ENCODE measurements at places on chromosomes 2 and 18. TPM values are rescaled to one million over a fixed set of nuclear protein-coding genes. Genes with fewer than 3 reads are reported as not detected.

- no peak for DNase-seq
Measured at GRCh38 chr2:220043155-220043989, 415.9 kb downstream of the SLC4A3 start.

DNA sequence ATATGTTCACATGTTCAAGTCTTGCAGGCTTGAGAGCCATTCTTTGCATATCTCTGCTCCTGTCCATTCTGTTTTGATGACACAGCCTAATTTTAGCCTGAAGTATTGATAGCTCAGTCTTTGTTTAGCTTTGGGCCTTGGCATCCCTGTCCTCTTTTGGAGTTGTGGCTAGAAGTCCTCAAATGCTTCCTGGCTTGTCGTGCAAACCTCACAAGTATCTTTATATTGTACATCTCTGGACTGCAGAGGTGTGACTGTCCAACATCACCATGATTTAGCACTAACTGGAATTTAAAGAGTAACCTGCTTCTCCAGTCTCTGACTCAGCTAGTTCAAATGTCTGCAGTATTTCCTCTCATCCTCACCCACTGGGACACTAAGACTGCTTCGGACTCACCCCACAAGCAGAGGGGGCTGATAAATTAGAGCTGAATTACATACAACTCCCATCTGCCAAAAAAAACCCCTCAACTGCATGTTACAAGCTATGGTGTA lies 11.7 kb downstream of the PFN4 start:
- DNase-seq, result no peak

- no peak for DNase-seq
Measured at GRCh38 chr2:64204703-64205102, 60.5 kb upstream of the PELI1 start.

DNA sequence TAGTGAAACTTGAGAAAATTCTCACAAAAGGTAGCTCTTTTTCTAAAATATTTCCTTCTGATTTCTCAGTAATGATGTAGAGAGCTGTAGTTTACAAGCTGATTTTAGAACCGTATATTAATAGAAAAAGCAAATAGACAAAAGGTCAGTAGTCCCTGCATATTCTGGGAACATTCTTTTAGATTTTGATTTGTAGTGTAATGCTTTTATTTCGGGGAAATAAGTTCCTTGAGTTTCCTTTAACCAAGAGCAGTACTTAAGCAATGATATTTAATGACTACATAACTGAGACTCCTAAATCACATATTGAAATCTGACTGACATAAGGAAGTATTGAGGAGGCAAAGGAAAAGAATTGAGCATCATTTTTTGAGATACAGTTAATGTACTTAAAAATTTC lies 22.4 kb downstream of the NBEAL1 start:
- DNase-seq, result no peak

- no peak for DNase-seq
Measured at GRCh38 chr2:240437551-240437860, 2.0 kb downstream of the GPC1 start.

GRCh38 chr2:8646731-8647461 lies 35.0 kb upstream of the ID2 start:
- no peak for DNase-seq

- DNase-seq, result no peak
Measured at GRCh38 chr2:147214914-147215313, 629.9 kb upstream of the ACVR2A start.

- no peak for DNase-seq
Measured at GRCh38 chr18:76765649-76766048, 56.7 kb upstream of the ZNF236 start.

- no peak for DNase-seq
Measured at GRCh38 chr18:34862561-34862960, 152.5 kb downstream of the DTNA start.

- no peak for DNase-seq
Measured at GRCh38 chr2:22999951-23000350, 385.0 kb upstream of the KLHL29 start.

- DNase-seq, result no peak
Measured at GRCh38 chr2:236171181-236171679, 3.0 kb upstream of the GBX2 start.

- DNase-seq, result no peak
Measured at GRCh38 chr2:76437564-76437963, 726.8 kb upstream of the GCFC2 start.

GRCh38 chr2:104794441-104794840 lies 59.5 kb upstream of the POU3F3 start:
- DNase-seq, result no peak

DNA sequence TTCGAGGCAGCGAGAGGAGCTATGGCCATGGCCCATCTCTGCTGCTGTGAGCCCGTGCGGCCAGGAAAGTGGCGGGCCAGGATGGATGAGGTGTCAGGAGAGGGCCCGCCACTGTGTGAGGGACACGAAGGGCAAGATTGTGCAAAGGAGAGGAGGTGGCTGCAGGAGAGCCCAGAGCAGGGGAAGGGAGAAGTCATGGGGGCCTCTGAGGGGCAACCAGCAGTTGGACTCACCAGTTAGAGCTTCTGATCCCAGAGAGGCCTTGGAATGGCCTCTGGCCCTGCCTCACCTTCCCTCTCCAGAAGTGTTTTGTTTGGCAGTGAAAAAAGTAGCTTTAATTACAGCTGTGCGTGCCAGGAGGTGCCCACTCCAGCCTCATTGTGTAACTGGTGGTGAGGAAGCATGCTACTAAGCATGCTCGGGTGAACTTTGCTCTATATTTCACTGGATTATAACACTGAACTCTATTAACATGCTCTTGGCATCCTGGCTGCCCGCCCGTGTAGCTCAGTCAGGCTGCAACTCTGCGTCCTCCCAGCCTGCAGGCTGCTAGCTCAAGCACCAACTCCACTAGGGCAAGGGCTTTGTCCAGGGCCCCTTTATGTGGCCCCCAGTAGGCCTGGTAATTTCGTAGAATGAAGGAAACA lies 34.2 kb downstream of the IMPA2 start:
- DNase-seq, result no peak

DNA sequence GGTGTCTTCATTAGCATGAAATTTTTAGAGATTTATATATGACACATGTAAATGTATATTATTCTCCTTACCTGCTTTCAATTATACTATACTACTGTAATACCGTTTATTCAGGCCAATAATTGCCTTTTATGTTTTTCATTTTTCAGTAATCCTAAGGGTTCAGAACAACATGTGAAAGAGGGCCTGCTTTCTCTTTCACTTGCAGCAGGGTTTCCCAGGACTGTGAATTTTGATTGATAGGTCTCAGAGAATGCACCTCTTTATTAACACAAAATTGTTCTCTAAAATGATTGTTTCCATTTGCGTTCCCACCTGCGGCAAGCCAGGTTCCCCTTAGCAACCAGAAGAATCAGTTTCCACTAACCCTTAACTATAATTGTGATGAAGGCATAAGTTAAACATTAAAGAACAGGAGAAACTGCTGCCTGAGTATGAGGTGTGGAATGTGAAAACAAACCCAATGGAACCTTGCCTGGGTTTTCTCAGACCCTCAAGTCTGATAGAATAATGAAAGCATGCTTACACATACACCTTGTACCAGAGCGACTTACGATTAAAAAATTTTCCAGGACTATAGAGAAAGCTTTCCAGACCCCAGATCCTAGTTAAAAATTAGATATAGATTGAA lies 1591.2 kb upstream of the LRRTM1 start:
- DNase-seq, result no peak

GRCh38 chr18:10544093-10544748 lies 18.4 kb downstream of the NAPG start:
- no peak for DNase-seq

The UGT1A6 gene
- not detected for polyA plus RNA-seq

The C2orf76 gene
- polyA plus RNA-seq, result 19.2 TPM

The AKAIN1 gene
- polyA plus RNA-seq, result not detected

The SCN3A gene
- polyA plus RNA-seq, result 21.5 TPM

The CFAP210 gene
- not detected for polyA plus RNA-seq

The NAT8 gene
- polyA plus RNA-seq, result not detected

Measured in naive B cell (primary cell).